ENCODE measurements at places on chromosomes 1 and 21.
A peak's percentile ranks its signal among the peaks of the same experiment; 100 is the strongest.

- H3K4me1 ChIP-seq = no peaks in the 10 kb centered on the region
- peaks cover 32% of the 10 kb centered on the region for H3K27me3 ChIP-seq
- no peaks in the 10 kb centered on the region for H3K36me3 ChIP-seq
- H3K4me3 ChIP-seq = no peak overlapping the region
- H3K27ac ChIP-seq = no peak overlapping the region
Observed at GRCh38 chr1:213973129-213973528, 14.6 kb upstream of the PROX1 start.

GRCh38 chr1:198330982-198331615 is 174.3 kb downstream of the NEK7 start:
- H3K27me3 ChIP-seq = peaks cover 20% of the 10 kb centered on the region
- H3K4me1 ChIP-seq = no peaks in the 10 kb centered on the region
- DNase-seq = no peak
- H3K27ac ChIP-seq = no peak overlapping the region
- no peaks in the 10 kb centered on the region for H3K36me3 ChIP-seq
- H3K4me3 ChIP-seq = no peak overlapping the region

GRCh38 chr1:202145068-202145743 is 669 bp upstream of the ARL8A start:
- H3K27me3 ChIP-seq = no peaks in the 10 kb centered on the region
- H3K36me3 ChIP-seq = peaks cover 30% of the 10 kb centered on the region
- H3K4me3 ChIP-seq = peak overlapping the region; percentile 72
- peaks cover 28% of the 10 kb centered on the region for H3K4me1 ChIP-seq

DNA sequence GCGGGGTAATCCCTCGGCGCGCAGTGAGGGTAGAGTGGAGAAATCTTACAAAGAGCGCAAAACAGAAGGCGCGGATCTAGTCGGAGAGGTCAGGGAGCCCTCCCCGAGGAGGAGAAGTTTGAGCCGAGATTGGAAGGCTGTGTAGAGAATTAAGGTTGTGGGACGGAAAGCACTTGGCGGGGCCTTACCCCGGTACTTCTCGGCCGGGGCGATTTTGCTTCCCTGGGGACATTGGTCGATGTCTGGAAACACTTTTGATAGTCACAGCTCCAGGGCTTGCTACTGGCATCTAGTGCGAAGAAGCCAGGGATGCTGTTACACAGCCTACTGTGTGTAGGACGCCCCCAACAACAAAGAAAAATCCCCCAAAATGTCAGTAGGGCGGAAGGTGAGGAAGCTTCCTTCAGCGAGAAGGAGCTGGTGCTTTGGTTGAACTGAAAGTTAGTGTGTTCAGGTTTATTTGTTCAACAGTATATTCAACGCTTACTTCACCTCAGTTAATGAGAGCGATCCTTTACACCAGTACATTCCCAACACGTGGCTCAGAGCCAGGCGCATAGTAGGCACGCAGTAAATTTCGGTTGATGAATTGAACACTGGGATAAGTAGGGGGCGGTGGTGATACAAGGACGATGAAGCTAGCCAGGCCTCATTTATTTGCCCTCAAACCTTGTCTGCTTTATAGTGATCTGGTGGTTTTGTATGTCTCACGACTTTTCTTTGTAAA is 807 bp downstream of the CEP85 start:
- H3K4me3 ChIP-seq = peak overlapping the region; percentile 96
- H3K27ac ChIP-seq = peak overlapping the region; percentile 93
- peaks cover 35% of the 10 kb centered on the region for H3K4me1 ChIP-seq
- H3K36me3 ChIP-seq = peaks cover 20% of the 10 kb centered on the region

DNA sequence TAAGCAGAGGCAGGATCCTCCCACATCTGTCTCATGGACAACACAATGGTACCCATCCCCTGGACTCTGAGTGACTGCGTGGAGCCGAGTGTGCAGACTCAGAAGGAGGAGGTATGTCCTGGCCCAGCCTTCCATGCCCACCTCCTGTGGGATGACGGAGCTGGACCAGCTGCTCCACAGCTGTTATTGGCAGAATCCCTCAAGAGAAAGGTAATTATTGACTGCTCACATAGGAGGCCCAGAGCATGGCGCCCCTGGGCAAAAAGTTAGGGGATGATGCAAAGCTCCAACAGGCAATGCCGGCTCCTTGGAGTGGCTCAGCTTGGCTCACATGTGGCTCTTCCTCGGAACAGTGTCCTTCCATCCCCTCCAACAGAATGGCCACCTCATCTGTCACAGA is 12.2 kb upstream of the ACTRT2 start:
- H3K4me1 ChIP-seq = no peaks in the 10 kb centered on the region
- DNase-seq = no peak
- H3K36me3 ChIP-seq = no peaks in the 10 kb centered on the region
- no peak overlapping the region for H3K4me3 ChIP-seq
- H3K27ac ChIP-seq = no peak overlapping the region

DNA sequence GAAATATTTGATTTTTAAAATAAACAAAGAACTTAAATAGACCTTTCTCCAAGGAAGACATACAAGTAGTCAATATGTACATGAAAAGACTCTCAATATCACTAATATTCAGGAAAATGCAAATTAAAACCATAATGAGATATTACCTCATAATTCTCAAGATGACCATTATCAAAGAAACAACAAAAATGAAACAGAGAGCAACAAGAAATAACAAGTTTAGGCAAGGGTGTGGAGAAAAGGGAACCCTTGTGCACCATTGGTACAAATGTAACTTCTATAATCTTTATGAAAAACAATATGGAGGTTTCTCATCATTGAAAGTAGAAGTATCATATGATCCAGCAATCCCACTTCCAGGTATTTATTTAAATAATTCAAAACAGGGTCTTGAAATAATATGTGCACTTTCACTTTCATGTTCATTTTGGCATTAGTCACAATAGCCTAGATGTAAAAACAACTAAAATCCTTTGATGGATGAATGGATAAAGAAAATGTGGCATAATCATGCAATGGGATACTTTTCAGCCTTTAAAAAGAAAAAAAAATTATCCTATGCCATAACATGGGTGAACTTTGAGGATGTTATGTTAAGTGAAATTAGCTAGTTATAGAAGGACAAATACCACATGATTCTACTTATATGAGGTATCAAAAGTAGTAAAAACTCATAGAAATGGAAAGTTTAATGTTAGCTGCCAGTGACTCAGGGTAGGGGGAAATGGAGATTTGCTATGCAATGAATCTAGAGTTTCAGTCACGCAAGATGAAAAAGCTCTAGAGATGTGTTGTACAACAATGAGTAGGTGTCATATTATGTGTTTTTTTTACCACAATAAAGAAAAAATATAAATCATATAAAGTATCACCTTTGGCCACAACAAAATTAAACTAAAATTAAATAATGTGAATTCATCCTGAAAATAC is 114.5 kb upstream of the LYPLAL1 start:
- H3K27me3 ChIP-seq = no peaks in the 10 kb centered on the region
- H3K27ac ChIP-seq = no peak overlapping the region
- DNase-seq = no peak

- H3K4me3 ChIP-seq = no peak overlapping the region
- H3K36me3 ChIP-seq = no peaks in the 10 kb centered on the region
- H3K27me3 ChIP-seq = no peaks in the 10 kb centered on the region
- DNase-seq = no peak
Observed at GRCh38 chr1:217052626-217053025, 329.4 kb upstream of the ESRRG start.

DNA sequence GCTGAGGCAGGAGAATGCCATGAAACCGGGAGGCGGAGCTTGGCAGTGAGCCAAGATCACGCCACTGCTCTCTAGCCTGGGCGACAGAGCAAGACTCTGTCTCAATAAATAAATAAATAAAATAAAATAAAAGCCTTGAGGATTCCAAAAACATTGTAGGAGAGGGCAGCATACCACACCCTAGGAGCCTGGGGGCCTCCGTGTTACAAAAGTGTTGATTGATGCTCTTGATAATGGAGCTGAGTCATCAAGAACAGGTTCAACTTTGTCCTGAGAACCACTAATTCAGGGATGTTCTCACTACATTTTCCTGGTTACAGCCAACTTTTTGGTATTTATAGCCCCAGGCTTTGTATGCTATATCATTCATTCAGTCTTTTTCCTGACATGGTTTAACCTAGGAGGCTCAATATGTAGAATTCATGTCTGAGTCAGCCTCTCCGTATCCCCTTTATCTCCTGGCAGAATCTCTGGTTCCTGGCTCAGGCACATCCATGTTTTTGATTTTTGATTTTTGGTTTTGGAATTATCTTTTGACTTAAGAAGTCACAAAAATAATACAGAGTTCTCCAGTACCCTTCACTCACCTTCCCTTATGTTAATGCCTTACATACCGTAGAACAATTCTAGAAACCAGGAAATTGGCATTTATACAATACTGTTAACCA is 69.4 kb downstream of the LRRC8D start:
- H3K4me3 ChIP-seq = no peak overlapping the region
- H3K27me3 ChIP-seq = no peaks in the 10 kb centered on the region
- H3K27ac ChIP-seq = no peak overlapping the region
- peaks cover 13% of the 10 kb centered on the region for H3K4me1 ChIP-seq
- H3K36me3 ChIP-seq = peaks cover 9% of the 10 kb centered on the region

DNA sequence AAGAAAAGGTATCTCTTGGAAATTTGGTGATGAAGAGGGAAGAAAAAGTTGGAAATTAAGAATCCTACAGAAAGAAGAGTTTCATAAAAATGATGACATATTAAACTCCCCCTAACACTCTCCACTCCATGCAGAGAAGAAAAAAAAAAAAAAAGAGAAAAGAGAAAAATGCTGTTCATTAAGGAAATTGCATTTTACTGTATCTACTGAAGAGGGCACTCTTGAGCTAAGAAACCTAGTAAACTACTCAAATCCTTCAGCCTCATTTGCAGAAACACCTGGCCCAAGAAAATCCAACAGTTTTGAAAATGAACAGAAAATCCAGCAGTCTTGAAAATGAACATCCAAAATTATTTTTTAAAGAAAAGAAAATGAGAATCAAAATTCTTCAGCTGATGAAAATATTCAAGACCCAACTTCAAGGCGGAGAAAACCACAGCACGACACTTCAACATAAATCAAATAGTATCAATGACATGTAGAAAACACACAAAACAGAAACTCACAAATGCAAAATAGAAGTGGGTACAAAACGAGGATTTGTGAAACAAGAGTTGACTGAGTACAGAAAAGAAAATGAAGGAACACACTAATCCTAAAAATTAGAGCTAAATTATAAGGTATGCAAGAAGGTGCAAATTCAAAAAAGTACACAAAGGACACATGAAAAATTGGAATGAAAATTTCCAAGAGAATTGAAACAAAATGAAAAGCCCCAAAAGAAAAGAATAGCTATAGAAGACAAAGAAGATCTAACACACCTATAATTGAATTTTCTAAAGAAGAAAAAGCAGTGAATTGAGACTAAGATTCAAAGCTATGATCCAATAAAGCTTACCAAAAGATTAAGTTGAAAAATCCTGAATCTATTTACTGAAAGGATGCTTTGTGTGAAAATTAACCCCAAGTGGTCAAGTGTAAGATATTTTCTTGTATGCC is 73.2 kb upstream of the DNAJC6 start:
- peaks cover 15% of the 10 kb centered on the region for H3K27me3 ChIP-seq
- H3K4me1 ChIP-seq = peaks cover 9% of the 10 kb centered on the region
- no peaks in the 10 kb centered on the region for H3K36me3 ChIP-seq
- no peak for DNase-seq

- peak; percentile 18 for DNase-seq
- H3K36me3 ChIP-seq = peaks cover 2% of the 10 kb centered on the region
- no peak within 1 kb of the TSS for H3K27ac ChIP-seq
- peak within 1 kb of the TSS; percentile 73 for H3K4me3 ChIP-seq
- H3K4me1 ChIP-seq = peaks cover 9% of the 10 kb centered on the region
Observed at GRCh38 chr1:180229483-180230415, at the start of gene LHX4. TSS of gene LHX4 (plus strand) at chr1:180230264. CDS start at chr1:180230530, 266 bp downstream.

DNA sequence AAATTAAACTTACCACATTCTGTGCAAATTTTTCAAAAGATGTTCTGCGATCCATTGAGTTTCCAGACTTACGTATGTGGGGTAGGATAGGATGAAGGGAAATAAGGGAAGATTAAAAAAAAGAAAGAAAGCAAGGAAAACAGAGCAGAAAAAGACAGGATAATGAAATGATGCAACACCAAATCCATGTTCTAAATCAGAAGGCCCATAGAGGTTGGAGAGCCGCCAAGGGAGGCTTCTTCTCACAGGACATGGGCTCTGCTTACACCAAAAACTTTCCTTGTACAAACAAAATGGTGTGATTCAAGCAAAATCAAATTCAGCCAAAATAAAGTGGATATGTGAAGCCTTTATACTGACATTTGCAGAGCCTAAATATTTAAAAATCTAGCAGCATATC is 189.5 kb upstream of the GREM2 start:
- H3K36me3 ChIP-seq = no peaks in the 10 kb centered on the region
- no peak overlapping the region for H3K27ac ChIP-seq
- DNase-seq = no peak
- no peak overlapping the region for H3K4me3 ChIP-seq
- H3K27me3 ChIP-seq = no peaks in the 10 kb centered on the region

GRCh38 chr1:230320804-230321203 is 105.3 kb downstream of the PGBD5 start:
- no peaks in the 10 kb centered on the region for H3K4me1 ChIP-seq
- no peaks in the 10 kb centered on the region for H3K27me3 ChIP-seq
- H3K4me3 ChIP-seq = no peak overlapping the region
- DNase-seq = no peak
- H3K27ac ChIP-seq = no peak overlapping the region
- H3K36me3 ChIP-seq = no peaks in the 10 kb centered on the region

DNA sequence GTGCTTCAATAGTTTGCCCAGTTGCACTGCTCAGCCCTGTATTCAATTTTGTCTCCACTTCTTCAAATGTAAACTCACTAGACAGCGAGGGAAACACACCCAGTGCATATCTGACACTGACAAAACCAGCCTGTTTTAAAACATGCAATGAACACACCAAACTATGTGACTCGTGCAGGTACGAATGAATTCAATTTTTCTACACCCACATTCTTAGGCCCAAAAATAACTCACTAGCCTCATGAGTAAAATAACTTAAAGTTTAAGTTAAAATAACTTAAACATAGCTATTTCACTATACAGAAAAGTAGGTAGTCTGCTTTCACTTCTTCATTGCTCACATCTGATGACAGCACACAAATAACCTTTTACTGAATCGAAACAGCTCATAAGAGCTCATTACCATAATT is 21.1 kb downstream of the TTC13 start:
- no peak overlapping the region for H3K27ac ChIP-seq
- H3K4me3 ChIP-seq = no peak overlapping the region
- H3K4me1 ChIP-seq = no peaks in the 10 kb centered on the region
- DNase-seq = no peak

DNA sequence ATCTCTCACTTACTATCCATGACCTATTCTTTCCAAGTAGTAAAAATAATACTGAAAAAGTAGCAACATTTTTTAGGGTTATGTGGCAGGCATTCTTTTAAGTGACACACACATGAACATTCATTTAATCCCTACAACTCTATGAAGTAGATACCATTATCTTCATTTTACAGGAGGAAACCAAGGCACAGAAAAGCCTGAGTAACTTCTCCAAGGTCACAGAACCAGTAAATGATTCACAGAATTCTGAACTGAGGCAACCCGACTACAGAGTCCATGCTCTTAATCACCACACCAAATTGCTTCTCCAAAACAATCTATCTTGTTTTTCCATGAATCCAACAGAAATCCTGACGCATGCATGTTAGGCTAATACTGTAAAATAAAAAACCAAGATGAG is 17.5 kb downstream of the FUBP1 start:
- DNase-seq = no peak
- peaks cover 15% of the 10 kb centered on the region for H3K4me1 ChIP-seq
- H3K4me3 ChIP-seq = no peak overlapping the region

All from T-helper 2 cell treated with Interferon-gamma antibody and Interleukin-4, amounts not matched to agents 5 μg/mL and 100 μg/mL, for 36 hours (primary cell).